Renal cortex interstitium (tissue), 15 donors: ENCODE measurements at places on chromosomes 3 and 15.

- DNase-seq, result no peak
Measured at GRCh38 chr3:140920029-140920428, 21.6 kb upstream of the SLC25A36 start.

- no peak for DNase-seq
Measured at GRCh38 chr15:51491941-51492340, 130.6 kb downstream of the DMXL2 start.

GRCh38 chr3:122481390-122481789 lies 33.3 kb downstream of the KPNA1 start:
- DNase-seq, result no peak

DNA sequence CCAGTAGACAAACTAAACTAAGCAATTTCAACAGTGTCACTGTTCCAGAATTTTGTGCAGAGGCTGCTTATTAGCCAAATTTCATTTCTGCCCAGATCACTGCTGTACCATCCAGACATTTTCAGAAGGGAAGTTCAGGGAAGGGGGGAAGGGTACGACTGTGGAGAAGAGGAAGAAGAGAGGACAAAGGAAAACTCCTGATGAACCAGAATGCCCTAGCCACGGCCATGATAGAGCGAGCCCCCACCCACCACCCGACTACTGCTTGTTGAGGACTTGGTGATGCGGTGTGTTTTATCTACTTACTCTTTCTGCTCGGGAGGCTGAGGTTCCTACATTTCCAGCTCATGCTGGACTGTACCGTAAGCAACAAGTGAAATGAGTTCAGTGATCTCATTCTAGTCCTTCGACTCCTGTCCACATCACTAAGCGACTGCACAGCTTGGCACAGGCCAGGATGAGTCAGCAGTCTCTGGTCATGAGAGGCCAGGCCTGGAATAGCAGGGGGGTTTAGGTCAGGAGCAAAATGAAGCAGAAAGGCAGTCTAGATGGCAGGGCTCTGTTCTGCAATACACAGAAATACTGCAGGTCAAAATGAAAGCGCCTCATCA lies 330.8 kb downstream of the TIGIT start:
- no peak for DNase-seq

- DNase-seq, result no peak
Measured at GRCh38 chr3:56812754-56813652, 11.3 kb upstream of the ARHGEF3 start.

DNA sequence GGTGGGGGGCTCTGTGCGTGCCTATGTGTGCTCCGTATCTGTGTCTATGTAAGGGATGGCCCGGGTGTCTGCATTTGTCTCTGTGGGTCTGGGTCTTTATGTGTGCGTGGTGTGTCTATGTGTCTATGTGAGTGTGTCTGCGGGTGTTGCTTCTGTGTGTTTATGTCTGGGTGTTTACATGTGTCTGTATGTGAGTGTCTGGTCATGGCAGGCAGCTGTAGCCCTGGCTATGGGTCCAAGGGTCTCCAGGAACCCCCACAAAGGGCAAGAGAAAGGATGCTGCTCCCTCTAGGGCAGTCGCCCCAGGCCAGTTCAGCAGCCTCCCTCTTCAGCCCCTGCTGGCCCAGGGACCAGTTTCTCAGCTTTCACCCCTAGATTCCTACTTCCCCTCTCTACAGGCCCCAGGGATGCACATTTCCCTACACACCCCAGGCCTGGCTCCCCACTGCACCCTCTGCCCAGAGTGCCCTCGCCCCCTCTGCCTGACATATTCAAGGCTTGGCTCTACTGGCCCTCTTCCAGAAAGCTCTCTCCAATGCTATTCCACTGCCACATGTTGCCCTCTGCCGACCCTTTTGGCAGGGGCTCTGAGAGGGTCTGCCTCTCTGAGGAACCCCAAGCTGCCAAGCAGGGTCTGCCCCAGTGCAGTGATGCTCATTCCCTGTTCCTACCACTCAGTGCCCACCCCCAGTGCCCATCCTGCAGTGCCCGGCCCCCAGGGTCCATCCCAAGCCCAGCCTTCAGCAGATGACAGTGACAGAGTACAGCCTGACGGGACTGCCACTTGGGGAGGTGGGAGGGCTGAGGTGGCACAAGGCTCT lies 1.0 kb upstream of the MYL3 start:
- no peak for DNase-seq

- no peak for DNase-seq
Measured at GRCh38 chr15:98683831-98684230, 35.5 kb downstream of the IGF1R start.

DNA sequence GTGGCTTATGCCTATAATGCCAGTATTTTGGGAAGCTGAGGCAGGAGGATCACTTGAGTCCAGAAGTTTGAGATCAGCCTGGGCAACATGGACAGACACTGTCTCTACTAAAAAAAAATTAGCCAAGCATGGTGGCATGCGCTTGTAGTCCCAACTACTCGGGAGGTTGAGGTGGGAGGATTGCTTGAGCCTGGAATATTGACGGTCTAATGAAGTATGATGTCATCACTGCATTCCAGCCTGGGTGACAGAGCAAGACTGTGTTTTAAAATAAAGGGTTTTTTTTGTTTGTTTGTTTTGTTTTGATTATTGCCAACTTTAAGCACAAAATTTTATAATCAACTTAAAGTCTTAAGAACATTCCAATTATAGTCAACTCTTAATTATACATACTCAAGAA lies 6.8 kb downstream of the PLSCR1 start:
- no peak for DNase-seq

GRCh38 chr3:39819899-39820298 lies 10.5 kb downstream of the MYRIP start:
- DNase-seq, result no peak

- DNase-seq, result no peak
Measured at GRCh38 chr3:124628863-124629262, 101.4 kb upstream of the UMPS start.

DNA sequence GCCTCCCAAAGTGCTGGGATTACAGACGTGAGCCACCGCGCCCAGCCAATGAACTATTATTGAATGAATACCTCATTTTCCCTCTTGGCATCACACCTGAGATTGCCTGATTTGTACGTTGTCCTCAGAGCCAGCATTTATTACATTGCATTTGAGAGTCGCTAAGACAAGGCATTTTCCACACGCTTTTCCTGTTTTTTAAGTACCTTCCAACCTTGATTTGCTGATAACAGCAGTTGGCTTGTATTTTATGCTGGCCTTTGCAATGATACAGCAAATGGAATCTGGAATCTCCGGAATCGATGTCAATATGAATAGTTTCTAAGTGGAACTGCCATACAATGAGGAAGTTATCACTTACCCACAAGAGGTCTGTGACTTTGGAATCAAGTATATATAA lies 15.7 kb upstream of the CNBP start:
- DNase-seq, result no peak

DNA sequence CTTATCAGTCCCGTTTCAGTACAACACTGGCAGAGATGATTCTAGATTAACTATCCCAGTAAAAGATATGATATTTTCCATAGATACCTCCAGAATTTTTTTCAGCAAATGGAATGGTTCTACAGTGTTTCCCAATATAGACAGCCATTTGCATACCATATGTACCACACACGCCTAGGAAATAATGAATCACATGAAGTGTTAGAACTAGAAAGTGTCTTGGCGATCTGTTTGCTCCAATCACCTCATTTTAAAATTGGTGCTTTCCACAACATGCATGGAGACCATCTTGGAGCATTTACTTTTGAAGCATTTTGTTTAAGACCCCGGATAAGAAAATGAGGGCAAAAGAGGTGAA lies 2.0 kb downstream of the C2CD4A start:
- DNase-seq, result no peak

- DNase-seq, result no peak
Measured at GRCh38 chr15:83843471-83843871, 189.5 kb downstream of the ADAMTSL3 start.

DNA sequence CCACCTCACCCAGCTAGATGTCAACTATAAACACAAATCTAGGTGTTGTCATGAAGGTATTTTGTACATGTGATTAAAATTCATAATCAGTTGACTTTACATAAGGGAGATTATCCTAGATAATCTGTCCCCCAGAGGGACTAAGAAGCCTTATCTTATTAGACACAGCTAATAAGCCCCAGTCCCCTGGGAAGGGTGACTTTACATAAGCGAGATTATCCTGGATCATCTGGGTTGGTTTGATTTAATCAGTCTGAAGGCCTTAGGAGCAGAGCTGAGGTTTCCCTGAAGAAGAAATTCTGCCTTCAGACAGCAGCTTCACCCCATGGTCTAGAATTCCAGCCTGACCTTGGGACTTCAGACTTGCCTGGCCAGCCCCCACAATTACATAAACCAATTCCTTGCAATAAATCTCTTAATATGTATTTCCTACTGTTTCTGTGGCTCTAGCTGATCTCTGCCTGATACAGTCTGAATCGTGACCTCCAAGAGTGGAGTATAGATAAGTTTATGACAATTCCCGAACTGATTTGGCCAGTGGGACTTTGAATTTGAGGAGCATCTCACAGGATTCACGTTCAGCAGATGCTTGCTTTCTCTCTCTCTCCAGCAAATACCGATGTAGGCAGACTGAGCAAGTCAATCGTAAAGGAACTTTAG lies 66.5 kb downstream of the MRPL46 start:
- DNase-seq, result no peak

DNA sequence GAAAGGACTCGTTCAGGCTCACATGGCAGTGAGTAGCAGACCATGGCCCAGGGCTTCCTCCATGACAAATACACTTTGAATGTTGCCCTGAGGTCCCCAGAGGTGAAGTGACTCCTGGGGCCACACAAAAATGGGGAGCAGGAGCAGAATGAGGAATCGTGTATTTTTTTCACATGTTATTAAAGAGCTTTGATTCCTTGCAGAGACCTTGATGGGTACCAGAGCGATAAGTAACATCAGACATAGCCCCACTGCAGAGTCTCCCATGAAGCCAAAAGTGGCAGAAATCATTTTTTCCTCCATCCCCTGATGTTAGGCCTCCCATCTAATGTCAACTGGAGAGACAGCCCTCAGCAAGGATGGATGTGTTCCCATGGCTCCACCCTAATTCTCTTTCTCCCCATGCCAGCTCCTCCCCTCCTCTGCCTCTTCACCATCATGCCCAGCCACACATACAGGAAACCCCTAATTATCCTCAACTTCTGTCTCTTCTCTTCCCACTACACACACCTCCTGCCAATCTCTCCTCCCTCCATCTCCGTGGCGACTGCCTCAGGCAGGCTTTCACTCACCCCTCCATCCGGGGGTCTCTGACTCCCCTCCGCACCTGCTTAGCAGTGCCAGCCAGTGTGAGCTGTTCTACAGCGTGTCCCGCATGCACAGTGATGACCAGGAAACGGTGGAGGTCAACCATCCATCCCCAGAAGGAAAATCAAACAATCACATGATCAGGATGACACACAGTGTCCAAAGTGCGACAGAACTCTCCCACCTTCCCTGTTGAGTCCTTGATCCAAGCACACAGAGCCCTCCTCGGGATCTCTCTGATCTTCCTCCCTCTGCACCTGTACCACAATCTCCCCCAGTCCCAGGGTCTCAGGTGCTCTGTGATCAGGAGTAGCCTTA lies 7.1 kb upstream of the SSUH2 start:
- no peak for DNase-seq

GRCh38 chr3:176469694-176470205 lies 727.5 kb downstream of the TBL1XR1 start:
- no peak for DNase-seq

- no peak for DNase-seq
Measured at GRCh38 chr3:94935738-94936580, 873.1 kb downstream of the NSUN3 start.

DNA sequence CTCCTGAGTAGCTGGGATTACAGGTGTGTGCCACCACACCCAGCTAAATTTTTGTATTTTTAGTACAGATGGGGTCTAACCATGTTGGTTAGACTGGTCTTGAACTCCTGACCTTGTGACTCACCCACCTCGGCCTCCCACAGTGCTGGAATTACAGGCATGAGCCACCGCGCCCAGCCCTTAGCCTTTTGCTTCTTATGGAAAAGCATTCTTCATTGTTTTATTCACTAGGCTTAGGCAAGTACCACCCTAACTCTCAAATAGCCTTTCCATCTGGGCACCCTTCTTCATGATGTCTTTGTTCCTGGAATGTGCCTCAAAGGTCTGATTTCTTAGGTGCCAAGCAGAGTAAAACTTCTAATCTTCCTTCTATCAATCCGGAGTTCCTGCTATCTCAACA lies 641.8 kb downstream of the FHIT start:
- no peak for DNase-seq

- no peak for DNase-seq
Measured at GRCh38 chr3:158169091-158169491, 59.2 kb downstream of the RSRC1 start.

GRCh38 chr3:56303487-56303886 lies 164.8 kb downstream of the ERC2 start:
- DNase-seq, result peak; percentile 61

DNA sequence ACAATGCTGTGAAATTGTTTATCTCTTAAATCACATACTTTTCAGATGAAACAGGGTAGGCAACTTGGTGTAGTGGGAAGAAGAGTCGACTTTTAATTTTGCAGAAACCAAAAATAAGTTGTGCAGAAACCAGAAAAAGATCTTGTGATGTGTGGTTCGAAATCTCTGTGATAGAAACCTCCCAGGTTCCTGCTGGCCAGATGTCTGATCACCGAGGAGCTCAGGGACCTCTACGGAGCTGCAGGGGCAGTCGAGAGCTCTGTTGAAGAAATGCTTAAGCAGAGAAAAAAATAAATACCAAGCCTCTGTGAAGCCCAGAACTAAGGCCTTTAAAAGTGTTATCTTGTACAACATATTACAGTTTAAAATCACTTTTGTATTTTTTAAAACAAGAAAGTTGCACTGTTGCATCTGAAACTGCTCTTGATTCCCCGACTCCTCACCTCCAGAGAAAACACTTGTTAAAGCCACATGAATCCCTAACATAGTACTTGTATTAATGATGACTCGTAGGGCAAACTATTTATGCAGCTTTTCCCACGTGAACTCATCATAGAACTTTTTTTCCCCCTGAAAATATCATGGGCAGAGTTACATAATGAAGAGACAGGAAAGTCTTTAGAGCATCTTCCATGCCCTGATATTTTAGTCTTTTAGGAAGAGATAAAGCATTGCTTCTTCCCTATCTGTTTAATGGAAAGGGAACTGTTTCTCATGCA lies 51.3 kb downstream of the CCK start:
- no peak for DNase-seq

DNA sequence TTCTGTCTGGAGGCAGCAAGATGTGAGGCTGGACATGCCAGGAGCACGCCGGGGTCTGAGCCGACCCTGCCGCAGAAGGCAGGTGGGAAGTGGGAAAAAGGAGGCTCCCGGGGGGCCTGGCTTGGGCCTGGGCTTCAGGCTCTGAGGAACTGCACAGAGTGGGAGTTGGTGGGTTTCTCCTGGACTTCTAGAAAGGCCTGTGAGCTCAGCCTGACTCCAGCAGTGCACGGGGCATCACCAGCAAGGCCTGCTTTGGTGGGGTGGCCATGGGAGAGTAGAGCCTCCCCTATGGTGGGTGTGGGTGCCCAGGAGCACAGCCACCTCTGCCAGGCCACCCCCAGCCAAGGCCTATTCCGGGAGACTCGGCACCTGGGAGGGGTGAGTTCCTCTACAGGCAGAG lies 18.1 kb upstream of the SLC41A3 start:
- DNase-seq, result no peak
